ENCODE measurements at places on chromosomes 11 and 22.

DNA sequence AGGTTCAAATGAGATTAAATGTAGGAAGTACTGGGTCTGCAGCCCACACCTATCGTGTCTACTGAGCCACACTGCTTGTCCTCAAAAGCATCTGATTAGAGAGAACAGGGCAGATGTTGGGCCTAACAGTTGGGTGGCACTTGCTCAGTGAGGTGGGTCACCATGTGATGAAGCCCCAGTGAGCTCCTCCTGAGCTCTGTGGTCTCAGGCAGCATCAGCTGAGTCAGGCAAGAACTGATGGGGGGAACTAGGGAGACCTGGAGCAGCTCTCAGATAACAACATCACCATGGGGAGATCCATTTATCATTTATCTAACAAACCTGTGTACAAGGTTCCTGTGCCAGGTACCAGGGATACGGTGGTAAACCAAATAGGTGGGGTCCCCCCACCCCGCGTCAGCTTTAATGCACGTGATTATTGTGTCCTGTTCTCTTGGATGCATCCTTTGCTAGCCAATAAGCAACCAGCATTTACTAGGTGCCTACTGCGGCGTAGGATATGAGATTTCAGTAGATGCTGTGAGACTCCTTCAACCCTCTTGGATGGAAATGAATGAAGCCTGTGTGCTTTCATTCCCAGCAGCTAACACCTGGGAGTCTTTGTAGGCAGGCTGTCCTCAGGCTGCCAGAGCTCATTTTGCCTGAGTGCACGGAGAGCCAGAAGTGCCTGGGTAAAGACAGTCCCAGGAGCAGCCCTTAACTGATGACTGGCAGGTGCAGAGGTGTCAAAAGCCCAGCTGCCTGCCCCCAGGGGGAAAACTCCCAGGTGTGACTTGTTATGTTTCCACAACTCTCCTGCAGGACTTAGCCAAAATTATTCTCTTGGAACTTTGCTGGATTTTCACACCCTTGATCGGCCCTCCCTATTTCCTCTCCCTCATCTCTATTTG is 73.6 kb upstream of the NARS2 start:
- DNase-seq = no peak

DNA sequence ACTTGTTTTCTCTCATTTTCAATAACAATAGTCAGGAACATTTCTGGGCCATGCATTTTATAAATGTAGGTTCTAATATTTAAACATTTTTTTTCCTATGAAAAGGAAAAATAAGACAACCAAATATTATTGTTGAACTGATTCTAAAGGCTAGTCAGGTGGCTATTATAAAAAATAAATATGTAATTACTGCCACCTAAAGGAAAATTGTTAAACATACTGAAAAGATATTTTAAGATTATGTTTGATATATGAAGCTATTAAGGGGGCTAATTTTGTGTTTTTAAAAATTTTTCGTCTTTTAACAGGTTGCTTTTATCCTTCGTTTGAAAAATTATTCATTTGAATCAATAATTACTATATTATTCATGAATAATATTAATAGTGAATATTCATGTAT is 62.2 kb upstream of the FDX1 start:
- no peak for DNase-seq

DNA sequence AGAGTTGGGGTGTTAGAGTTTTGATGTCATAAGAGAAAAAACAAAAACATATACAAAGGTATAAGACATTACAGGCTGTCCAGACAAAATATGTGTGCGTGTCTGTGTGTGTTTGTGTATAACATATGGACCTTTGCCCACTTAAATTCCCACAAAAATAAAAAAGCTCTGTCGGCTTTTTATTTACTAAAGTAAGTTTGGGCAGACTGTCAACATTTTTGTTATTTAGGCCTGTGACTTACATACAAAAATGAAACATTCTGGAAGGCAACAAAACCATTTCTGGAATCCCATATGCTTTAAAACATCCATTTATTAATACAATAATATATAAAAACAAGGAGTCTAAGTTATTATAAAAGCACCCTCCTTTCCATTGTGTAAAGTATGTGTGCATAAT is 960.1 kb upstream of the FAT3 start:
- DNase-seq = no peak

GRCh38 chr22:49420651-49421050 is 407.0 kb downstream of the BRD1 start:
- no peak for DNase-seq

DNA sequence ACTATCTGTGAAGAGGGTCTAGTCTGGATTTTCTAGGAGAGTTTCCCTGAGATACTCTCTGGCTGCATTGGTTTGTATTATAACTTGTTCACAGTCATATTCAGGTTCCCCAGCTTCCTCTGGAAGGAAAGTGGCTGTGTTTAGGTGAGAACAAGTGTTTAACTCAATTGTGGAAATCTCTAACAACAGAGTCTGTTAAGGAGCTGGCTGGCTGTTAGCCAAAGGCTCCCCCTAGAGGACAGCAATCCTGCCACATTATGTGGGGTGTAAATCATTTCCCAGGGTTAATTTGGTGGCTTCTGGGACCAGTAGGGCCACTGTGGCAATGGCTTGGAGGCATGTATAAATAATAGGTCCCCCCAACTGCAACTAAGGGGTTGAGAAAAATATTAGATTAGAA is 18.4 kb downstream of the MS4A6E start:
- DNase-seq = no peak

DNA sequence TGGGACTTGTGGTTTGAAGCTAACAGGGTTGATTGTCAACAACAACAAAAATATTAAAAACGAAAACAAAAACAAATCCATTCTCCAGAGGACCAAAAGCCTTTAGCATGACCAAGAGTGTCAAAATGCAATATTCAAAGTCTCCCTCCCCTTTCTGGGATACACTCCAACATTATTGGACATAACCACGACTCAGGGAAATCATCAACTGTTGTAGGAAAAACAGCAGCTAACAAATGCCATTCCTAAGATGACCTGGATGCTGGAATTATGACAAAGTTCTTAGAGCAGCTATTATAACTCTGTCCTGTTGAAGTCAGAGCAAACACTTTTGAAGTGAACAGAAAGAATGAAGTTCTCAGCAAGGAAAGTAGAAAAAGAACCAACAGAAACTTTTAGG is 143.0 kb downstream of the TMEM135 start:
- DNase-seq = no peak

DNA sequence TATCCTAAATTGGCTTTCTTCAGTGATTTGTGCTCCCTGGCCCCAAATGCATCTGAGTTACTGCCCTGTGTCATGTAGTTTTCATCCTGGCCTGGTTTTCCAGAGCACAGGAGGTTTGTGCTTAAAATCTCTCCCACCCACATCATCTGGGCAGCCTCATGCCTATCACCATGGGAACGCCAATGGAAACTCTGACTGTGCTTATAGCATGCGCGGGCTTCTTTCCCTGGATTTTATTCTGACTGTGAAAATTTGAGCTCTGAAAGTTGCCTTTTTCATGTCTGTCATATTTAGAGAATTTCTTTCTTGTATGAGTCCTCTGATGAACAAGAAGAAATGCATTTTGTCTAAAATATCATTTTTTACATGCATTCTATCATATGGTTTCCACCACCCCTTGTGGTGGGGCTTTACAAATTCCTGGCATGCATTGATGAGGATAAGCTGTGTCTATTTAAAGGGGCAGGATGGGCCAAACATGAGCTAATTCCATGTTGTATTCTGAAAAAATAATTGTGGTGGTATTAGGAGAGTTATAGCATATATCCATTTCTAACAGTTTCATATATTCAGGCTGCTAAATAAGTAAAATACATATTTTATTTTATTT is 55.1 kb downstream of the IRAG1 start:
- DNase-seq = no peak

DNA sequence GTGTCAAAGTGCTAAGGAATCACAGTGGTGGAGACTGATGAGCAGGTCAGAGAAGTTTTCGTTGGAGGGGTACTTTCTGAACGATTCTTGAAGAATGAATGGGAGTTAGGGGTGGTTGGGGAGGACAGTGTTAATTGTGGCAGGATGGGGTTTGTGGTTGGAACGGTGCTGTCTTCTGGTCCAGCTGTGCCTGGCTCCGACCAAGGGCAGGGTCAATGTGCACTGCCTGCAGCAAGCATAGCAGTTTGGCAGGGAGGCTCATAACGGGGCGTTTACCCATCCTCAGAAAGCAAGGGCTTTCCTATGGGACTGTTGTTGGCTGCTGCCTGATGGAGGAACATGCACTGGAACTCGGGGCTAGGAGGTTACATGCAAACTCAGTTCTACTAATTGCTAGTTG is 265.8 kb downstream of the KIRREL3 start:
- no peak for DNase-seq

DNA sequence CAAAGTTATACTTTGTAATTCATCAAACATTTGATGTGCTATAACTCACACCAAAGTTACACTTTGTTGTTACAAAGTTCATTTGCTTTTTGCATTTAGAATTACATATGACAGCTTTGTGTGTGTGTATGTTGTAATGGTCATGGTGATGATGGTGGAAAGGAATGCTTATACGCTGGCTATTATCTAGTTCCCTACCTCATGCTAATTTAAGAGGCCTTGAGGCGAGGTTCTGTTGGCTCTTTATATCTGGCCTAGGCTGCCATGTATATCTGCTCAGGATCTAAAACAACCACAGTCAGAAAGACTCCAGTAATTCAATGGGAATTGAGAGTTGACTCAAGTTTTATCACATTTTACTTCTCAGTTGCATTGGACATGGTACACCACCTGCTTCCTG is 123.4 kb downstream of the SLC17A6 start:
- DNase-seq = no peak

DNA sequence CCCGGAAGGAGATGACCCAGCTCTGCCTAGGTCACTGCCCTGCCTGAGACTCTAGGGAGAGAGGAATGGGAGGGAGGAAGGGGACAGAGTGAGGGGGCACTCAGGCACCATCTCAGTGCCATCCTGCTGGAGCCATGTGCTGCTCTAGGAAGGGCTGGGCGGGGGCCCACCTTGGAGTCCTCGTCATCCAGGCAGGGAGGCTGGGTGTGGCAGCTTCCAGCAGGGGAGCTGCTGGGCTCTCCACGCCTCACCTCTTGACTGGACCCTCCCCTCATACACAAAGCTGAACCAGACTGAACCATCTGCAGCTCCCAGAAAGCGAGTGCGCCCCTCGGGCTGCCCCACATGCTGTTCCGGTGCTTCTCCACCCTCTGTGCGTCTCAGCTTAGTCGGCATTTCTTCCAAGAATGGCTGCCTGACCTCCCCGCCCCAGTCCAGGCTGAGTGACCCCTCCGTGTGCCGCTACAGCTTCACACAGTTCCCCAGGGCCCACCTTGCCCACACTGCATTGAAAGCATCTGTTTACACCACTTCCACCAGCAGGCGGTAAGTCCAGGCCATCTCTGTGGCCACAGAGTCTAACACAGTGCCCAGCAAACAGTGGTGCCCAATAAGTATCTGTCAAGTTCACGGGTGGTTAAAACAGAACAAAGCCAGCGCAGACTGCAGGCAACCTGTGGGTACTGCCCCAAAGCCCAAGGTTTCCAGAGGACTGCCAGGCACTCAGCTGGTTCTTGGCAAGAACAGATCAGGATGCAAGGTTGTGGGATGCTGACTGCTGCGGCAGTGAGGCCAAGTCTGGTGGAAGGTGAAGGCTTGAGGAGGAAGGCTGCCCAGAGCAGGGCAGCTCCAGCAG is 9.4 kb upstream of the TRIM29 start:
- DNase-seq = no peak

DNA sequence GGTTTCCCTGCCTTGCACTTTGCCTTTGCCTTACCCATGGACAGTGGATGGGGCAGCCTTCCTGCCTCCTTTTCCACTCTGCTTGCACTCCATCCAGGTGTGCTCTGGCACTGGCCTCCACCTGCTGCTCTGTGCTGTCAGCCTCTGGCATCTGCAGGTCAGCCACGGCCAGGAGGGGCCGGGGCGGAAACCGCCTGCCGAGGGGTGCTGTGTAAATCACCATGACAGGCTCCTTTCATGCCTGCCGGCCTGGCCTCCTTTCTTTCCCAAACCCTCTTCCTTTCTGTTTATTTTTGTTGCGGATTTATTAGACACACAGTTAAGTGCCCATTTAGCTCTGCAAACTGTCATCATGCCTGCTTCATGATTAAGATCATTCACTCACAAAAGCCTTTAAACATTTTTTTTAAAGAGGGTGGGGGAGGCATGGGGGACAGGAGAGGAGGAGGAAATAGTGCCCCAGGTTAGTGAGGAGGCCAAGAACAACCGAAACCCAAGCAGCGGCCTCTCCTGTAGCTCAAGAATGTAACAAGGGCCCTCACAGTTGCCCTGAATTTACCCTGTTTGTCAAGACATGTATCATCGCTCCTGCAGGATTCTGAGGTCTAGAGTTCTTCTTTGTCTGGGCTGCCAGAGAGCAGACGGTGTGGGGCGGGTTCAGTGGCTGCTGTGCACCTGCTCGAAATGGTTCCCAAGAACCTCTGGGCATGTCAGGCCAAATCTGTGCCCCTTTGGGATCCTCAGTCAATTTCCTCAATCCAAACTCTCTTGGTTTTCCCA is 83.3 kb downstream of the BARX2 start:
- no peak for DNase-seq

- DNase-seq = no peak
Measured at GRCh38 chr11:102495161-102496042, 35.1 kb downstream of the MMP7 start.

DNA sequence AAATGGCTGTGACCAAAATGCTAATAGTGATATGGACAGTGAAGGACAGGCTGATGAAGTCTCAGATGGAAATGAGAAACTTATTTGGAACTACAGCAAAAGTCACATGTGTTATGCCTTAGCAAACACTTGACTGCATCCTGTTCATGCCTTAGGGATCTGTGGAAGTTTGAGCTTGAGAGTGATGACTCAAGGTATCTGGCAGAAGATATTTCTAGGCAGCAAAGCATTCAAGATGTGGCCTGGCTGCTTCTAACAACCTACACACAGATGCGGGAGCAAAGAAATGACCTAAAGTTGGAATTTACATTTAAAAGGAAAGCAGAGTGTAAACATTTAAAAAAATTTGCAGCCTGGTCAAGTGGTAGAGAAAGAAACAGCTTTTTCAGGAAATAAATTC is 28.1 kb upstream of the CD81 start:
- no peak for DNase-seq

DNA sequence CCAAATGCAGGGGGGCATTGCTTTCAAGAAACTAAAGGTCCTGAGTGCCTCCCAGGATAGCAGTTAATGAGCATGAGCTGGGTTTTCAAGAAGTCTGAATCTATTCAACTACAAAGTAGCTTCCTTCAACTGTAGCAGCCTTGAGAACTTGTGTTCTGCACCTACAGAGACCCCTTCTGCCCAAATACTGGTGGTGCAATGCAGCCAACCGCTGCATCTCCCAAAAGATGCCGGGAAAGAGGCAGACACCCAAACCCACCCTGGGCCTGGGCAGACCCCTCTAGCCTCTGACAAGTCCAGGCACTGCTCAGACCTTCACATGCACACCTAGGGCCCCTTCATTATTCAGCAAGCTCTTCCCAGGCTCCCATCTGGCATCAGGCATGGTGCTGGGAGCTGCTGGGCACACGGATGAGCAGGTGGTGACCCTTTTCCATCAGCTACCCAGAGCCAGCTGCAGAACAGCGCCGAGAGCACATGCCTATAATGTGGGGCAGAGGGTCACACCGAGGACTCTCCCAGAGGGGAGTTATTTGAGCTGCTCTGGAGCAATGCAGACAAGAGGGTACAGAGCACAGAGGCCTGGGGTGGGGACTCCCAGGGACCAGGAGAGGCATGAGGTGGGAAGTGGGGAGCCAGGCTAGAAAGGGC is 44.9 kb upstream of the ETS1 start:
- DNase-seq = no peak

Data from stimulated activated CD4-positive, alpha-beta T cell treated with anti-CD3 and anti-CD28 coated beads, TNF-alpha, amount 100 ng/mL, for 1 hour (primary cell).